ENCODE measurements at places on chromosomes 2 and 18.

- H3K27ac ChIP-seq, result no peak overlapping the region
- peaks cover 24% of the 10 kb centered on the region for H3K36me3 ChIP-seq
- no peak for DNase-seq
These were observed 87.4 kb downstream of the INO80D start for GRCh38 chr2:205998583-205998982.

- no peak for DNase-seq
- no peak overlapping the region for H3K4me3 ChIP-seq
- no peaks in the 10 kb centered on the region for H3K36me3 ChIP-seq
- peaks cover 18% of the 10 kb centered on the region for H3K4me1 ChIP-seq
These were observed 160.9 kb downstream of the ZEB2 start for GRCh38 chr2:144358979-144359541.

DNA sequence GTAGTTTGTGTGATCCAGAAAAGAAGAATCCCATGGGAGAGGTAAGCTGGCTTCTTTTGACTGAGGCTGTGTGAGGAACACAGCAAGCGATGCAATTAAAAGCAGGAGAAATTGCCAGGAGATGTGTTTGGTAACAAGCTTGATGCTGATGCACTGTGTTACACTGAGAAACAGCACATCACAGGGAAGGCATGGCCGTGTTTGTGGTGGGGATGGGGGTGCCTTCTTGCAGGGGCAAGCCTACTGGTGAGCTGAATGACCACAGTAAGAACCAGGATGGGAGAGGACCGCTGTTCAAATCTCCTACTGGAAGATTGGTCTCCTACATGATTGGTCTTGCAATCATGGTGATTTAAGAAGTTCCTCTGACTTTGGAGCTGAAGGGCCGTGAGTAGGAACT lies 477.7 kb upstream of the HS6ST1 start:
- no peak overlapping the region for H3K27ac ChIP-seq
- no peaks in the 10 kb centered on the region for H3K4me1 ChIP-seq
- no peak for DNase-seq
- no peaks in the 10 kb centered on the region for H3K36me3 ChIP-seq

DNA sequence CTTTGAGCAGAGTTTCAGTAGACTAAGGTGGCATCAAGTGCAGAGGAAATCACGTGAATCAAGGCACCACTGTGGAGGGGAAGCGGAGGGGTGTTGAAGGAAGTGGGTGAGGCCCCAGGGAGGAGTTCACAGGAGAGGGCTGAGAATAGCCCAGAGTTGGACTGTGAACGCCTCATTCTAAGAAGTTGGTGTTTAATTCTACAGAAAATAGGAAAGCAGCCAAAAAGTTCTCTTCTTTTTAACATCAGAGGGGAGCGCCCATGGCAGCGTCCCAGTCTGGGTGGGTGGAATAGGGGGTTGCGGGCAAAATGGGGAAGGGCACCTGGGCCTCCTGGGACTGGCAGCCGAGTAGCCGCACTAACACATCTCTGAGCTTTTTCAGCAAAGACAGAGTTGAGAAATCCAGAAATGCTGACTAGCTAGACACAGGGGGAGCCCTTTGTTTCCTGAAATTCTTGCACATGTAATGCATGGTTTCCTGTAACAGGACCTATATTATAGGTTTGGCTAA lies 97.0 kb downstream of the NEB start:
- no peak overlapping the region for H3K4me3 ChIP-seq
- DNase-seq, result no peak
- H3K36me3 ChIP-seq, result no peaks in the 10 kb centered on the region
- H3K27ac ChIP-seq, result no peak overlapping the region

DNA sequence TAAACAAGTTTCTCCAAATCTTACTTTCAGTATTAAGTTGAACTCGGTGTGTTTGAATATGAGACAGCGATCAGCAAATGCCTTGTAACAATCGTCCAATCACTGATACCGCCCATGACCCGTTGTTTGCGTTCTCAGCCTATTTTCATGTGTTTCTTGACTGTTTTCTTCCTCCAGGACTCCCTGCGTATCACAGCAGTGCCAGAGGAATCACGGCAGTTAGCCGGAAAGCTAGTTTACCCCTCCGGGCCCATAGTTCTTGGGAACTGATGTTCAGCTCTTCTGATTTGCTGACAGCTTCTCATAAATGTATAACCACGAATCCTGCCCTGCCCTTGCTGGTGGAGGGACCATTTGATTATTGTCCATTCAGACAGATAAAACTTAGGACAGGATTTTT lies 42.2 kb upstream of the TPO start:
- DNase-seq, result no peak
- no peaks in the 10 kb centered on the region for H3K36me3 ChIP-seq
- no peak overlapping the region for H3K4me3 ChIP-seq
- H3K27me3 ChIP-seq, result no peaks in the 10 kb centered on the region

GRCh38 chr2:238854699-238855229 lies 6.9 kb downstream of the TWIST2 start:
- H3K4me3 ChIP-seq, result no peak overlapping the region
- H3K27me3 ChIP-seq, result no peaks in the 10 kb centered on the region
- peaks cover 41% of the 10 kb centered on the region for H3K36me3 ChIP-seq
- H3K27ac ChIP-seq, result no peak overlapping the region
